ENCODE measurements at places on chromosomes 13 and 19.
A peak's percentile ranks its signal among the peaks of the same experiment; 100 is the strongest.

GRCh38 chr13:94798738-94799137 lies 86.4 kb upstream of the SOX21 start:
- no peak for DNase-seq

- no peak for DNase-seq
Measured at GRCh38 chr19:40274585-40275544, 10.3 kb downstream of the AKT2 start.

DNA sequence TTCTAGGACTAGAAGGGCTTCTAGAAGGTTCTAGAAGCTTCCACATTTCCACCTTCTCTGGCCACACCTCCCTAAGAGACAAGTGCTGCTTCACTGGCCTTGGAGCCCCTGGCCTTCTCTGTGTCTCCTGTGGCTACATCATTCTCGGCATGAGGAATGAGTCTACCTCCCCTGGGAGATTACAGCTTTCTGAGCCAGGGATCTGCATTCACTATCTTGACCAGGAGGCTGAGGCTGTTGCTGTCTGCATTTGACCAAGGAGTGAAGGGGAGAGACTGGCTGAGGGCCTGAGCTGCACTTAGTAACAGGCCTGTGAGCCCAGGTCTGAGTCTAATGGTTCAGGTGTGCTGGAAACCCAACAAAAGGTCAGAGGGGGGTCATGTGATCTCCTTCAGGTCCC lies 5.3 kb downstream of the CPAMD8 start:
- no peak for DNase-seq

DNA sequence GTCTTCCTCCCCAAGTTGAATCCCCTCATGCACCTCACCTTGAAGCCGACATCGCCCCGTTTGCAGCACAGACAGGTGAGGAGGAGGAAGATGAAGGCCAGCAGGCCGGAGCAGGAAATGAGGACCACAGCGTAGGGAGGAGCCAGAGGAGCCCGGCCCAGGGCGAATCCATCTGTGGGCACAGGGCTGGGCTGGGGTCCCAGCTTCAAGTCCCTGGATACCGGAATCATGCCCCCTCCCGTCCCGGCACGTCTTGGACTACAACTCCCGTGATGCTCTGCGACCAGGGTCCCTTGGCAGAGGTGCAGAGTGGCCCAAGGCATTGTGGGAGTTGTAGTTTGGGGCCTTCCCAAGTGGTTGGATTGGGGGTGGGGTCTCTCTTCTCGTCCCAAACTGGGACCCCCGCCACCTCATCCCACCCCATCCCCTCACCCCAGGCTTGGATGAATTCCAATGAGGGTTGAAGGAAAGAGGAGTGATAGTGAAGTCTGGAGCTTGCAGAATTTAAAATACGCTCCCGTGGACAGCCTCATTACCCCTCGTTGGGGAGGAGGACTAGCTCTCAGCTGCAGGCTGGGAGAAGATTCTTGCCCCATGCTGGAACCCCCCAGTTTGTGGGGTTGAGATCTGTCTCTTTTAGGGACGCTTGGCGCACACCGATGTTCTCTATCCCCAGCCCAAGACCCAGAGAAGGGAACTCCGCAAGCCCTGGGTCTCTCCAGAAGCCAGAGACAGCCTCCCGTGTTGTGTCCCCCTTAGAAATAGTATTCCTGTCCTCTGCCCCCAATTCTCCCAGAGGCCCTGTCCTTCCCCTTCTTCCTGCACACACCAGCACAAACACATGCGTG lies 990 bp downstream of the LMTK3 start:
- DNase-seq, result peak; percentile 65

DNA sequence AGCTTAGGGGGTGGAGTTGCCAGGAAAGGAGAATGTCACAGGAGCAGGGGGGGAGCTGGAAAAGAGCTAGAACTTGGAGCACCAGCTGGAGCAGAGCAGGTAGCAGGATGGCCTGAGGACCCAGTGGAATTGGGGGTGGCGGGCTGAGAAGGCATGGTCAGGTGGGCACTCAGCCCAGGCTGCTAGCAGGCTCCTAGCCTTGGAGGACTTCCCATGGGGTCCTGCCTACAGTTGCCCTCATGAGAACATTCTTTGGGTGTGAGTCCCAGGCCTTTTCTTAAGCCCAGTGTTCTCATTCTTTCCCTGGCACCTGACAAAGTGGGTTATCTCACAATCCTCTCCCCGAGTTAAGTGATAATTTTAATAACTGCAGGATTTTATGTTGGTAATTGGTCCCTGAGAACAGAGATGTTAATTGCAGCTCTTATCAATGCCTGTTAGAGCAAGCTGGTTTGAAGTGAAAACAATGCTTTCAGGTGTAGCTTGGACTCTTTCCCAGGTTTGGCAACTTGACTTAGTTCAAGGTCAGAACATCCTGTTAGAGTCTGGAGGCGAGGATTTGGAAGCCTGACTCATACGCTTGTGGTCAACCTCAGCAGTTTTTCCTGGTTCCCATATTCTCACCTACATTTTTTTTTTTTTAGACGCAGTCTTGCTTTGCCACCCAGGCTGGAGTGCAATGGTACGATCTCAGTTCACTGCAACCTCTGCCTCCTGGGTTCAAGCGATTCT lies 18.1 kb upstream of the OLFM4 start:
- no peak for DNase-seq

GRCh38 chr19:22517496-22518411 lies 95.6 kb upstream of the ZNF98 start:
- DNase-seq, result no peak

DNA sequence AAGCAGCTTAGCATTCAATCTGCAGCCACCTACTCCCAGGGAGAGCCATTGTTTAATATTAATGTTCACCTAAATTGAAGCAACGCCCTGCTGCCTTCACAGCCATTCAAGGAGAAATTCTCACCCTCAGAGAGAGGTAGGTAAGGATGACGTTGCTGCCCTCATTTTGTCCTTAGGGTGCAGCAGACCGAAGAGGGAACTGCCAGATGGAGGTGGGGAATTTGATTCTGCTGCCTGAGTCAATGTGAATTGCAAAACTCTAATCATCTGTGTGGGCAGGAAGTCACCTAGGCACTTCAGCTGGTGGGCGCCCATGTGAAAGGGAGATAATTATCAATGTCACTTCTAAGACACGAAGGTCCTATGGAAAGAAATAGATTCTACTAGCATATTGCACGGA lies 503.4 kb downstream of the TBC1D4 start:
- DNase-seq, result no peak

GRCh38 chr13:105908586-105908985 lies 626.9 kb downstream of the EFNB2 start:
- DNase-seq, result no peak

DNA sequence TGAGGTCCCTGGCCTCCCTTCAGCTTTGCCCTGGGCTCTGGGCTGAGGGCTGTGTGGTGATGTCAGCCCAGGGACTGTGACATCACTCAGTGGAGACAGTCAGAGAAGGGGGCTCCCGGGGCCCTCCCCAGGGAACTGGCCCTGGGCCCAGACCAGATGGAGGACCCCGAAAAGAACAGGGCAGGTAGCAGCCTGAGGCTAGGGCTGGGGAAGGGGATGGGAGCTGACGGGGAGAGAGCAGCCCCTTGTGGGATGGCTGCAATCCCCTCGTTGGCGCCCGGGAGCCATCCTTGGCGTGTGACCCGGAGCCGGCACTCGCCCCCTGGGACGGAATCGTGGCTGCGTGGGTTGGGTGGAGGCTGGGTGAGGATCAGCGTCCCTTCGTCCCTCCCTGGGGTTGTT lies 13.6 kb downstream of the CSNK1G2 start:
- no peak for DNase-seq

- no peak for DNase-seq
Measured at GRCh38 chr19:9953802-9954542, 17.7 kb upstream of the OLFM2 start.

DNA sequence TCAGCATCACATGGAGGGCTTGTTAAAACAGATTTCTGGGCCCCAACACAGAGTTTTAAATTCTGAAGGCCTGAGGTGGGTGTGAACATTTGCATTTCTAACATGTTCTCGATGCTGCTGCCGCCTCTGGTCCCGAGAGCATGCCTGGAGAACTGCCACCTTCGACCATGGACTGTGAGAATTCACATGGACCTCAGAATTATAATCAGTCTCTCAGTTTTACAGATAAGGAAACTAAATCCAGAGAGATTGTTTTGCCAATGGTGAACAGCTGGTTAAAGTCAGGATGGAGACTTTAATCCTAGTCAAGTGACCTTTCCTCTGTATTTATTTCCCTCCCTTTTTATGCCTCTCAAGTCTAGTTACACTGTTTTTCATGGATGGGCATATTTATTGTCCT lies 14.7 kb downstream of the ALOX5AP start:
- no peak for DNase-seq

GRCh38 chr13:110149036-110149435 lies 157.9 kb downstream of the COL4A1 start:
- no peak for DNase-seq

DNA sequence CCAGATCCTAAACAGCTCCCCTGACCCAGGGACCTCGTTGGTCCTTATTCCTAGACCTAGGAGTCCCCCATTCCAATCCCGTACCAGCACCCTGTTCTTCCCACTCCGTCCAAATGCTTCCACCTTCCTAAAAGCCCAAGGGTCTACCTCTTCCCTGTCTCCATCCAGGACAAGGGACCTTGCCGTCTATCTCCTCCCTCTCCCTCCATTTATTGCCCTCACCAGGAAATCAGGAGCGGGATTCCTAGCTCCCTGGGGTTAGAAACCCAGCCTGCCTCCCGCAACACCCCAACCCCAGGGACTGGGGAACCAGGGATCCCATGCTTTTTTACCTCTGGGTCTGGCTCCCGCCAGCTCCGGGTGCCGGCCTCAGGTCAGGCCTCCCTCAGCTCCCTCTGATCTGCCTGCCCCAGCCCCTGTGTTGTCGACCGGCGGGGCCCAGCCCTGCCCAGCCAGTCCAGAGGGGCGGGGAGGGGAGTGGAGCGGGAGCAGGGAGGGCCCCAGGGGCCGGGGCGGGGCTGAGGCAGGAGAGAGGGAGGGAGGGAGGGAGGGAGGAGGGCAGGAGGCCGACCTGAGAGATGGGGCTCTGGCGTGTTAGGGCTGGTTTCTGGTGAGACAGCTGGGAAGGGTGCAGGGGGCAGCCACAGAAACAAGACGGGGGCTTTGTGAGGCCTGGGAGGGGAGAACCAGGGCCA lies at the start of gene B3GNT8:
Gene B3GNT8 (minus strand): TSS at position 423 of the 695 bp plus-strand sequence. CDS start 596 bp downstream, outside the sequence.
- peak; percentile 34 for DNase-seq

DNA sequence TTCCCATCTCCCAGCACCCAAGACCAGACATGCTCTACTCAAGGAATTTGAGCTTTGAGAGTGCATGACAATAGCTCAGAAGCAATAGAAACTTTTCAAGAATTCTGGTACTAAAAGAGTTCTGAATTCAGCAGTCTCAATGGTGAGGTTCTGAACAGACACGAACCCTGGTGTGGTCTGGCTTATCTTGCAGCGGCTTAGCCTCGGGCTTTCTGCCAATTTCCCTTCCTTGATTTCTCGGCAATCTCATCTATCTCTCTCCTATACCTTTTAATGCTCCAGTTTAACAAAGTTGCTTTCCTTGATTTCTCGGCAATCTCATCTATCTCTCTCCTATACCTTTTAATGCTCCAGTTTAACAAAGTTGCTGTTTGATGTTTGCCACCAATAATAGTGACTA lies 174.6 kb downstream of the SPRY2 start:
- DNase-seq, result no peak

DNA sequence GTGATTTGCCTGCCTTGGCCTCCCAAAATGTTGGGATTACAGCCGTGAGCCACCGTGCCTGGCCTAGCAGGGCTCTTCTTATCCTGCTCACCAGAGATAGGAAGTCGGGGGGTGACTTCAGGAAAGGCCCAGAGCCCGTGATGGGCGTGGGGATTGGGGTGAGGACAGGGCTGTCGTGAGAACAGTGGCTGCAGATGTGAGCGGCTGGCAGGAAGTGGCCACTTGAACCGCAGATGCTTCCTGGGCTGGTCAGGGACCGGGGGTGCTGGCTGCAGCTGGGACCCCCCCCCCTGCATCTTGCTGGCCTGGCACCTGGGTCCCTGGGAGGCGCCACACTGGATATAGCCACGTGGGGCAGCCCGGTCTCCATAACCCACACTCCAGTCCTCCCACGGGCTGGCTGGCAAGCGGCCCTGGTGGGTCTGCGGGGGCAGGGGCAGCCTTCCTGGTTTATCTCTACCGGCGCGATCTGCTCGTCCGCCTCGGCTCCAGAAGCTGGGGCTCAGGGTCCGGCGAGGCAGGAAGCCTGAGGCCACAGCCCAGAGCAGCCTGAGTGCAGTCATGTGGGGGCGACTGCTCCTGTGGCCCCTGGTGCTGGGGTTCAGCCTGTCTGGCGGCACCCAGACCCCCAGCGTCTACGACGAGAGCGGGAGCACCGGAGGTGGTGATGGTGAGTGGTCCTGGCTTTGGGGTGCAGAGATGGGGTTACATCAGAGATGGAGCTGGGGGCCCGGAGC lies at the start of gene F2RL3:
Gene F2RL3 (plus strand): TSS at position 371 of the 737 bp plus-strand sequence. CDS start 191 bp downstream, at position 562.
- DNase-seq, result no peak

- DNase-seq, result no peak
Measured at GRCh38 chr13:108860418-108860817, 231.0 kb downstream of the MYO16 start.

Measured in T-helper 1 cell (primary cell).